ENCODE measurements at places on chromosomes 5 and 9. TPM values are rescaled to one million over a fixed set of nuclear protein-coding genes. Genes with fewer than 3 reads are reported as not detected.

GRCh38 chr9:76733096-76733495, 31.1 kb upstream of the PCA3 start:
- DNase-seq = no peak

Gene PLCXD3
- 0.06 TPM for polyA plus RNA-seq

DNA sequence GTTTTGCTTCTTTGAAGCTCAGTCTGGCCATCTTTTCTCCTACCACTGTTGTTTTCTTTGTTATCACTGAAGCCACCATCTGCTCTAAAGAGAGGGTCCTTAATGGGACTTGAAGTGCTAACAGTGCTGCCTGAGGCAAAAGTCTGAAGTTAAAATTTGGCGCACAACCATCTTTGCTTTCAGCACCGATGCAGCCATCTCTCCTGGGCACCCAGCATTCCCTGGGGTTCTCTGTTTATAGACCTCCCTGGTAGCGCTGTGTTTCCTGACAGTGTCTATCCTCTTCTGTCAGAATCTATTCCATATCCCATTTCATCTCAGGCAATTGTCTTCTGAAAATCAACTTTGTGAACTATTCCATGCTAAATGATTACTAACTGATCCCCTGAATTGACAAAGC, 491.5 kb upstream of the MPDZ start:
- no peak for DNase-seq

Gene CEMIP2
- polyA plus RNA-seq = 117 TPM

- no peak for DNase-seq
Observed at GRCh38 chr5:3265131-3265885, 330.3 kb upstream of the IRX1 start.

- DNase-seq = no peak
Observed at GRCh38 chr9:18472841-18473251, 1.1 kb upstream of the ADAMTSL1 start.
